Choroid plexus epithelial cell (primary cell): ENCODE measurements at places on chromosomes 6 and 20.

- DNase-seq: no peak
These were observed 8.2 kb downstream of the ATRN start for GRCh38 chr20:3479025-3479424.

DNA sequence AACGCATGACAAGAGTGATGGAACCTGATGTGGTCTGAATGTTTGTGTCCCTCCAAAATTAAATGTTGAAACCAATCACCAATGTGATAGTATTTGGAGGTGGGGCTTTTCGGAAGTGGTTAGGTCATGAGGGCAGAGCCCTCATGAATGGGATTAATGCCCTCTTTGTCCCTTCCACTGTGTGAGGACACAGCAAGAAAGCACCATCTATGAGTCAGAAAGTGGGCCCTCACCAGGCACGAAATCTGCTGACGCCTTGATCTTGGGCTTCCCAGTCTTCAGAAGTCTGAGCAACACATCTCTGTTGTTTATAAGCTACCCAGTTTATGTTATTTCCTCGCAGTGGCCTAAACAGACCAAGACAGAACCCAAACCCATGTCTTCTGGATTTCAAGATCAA, 244.0 kb upstream of the JAG1 start:
- DNase-seq: no peak

GRCh38 chr6:45310118-45310788, 17.9 kb upstream of the RUNX2 start:
- DNase-seq: no peak

DNA sequence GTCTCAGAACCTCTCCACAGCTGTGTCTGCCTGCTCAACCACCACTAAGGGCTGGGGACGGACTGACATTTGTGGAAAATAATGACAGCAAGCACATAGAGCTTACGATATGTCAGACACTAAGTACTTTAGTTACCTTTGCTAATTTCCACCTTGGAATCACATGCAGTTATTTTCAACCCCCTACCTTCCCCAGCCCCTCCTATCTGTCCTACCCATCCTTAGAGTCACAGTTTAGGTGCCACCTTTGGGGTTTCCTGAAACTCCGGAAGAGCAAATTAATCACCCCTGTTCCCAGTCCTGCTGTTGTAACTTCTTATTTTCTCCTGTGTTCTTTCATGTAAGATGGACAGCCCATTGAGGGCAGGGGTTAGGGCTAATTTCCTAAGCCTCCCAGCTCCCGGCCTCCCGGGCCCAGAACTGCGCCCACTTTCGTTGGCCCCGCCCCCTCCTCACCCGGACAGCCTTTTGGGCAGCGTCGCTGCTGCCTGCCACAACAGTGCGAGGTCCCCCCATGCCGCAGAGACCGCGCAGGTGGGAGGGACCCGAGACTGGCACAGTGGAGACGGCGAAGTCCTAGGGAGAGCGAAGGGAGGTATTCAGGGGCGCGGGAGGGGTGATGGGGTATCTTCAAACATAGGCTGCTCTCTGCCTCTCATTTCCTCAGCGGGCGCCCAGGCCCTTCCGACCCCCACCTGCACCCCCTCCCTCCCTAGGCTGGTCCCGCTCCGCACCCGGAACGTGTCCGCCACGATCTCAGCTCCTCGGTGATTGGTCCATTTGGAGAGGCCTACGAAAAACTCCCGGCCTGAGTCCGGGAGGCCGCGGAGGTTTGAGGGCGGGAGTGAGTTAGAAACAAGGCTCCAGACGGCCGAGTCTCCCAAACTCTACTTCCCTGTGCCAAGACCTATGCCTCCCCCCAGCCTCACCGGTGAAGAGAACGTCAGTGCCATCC, 1.1 kb downstream of the DDAH2 start:
- no peak for DNase-seq

DNA sequence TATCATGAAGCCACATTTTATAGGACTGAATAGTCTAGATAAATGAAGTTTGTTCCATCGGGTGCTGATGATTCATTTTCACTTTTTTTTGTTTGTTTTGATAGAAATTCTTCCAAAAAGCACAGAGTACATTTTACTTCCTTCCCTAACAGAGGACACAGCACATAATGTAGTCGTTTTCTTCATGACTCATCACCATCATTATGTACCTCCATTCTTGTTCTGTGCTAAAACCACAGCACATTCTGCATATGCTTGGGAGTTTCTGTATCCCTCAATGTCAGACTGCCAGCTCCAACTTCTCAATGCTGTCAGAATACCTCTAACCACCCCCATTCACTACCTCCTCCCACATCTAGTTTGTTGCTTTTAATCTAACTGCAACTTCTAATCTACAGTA, 1004.9 kb upstream of the ADGRB3 start:
- peak; percentile 97 for DNase-seq

- peak; percentile 93 for DNase-seq
These were observed 28.3 kb downstream of the RIN2 start for GRCh38 chr20:19786311-19786710.

GRCh38 chr6:128979071-128979470, 96.1 kb downstream of the LAMA2 start:
- peak; percentile 25 for DNase-seq

GRCh38 chr6:28001351-28001750, 44.3 kb downstream of the OR2B6 start:
- no peak for DNase-seq

- no peak for DNase-seq
These were observed 8.4 kb upstream of the NR2E1 start for GRCh38 chr6:108157234-108157980.

- DNase-seq: no peak
These were observed 52.0 kb upstream of the DACT2 start for GRCh38 chr6:168371618-168371980.

GRCh38 chr20:1803061-1803931, 91.9 kb upstream of the SIRPA start:
- DNase-seq: peak; percentile 69
